Stimulated activated CD8-positive, alpha-beta memory T cell treated with anti-CD3 and anti-CD28 coated beads, Interleukin-4, amount 100 ng/mL, for 48 hours (primary cell): ENCODE measurements at places on chromosomes 11 and 22.

DNA sequence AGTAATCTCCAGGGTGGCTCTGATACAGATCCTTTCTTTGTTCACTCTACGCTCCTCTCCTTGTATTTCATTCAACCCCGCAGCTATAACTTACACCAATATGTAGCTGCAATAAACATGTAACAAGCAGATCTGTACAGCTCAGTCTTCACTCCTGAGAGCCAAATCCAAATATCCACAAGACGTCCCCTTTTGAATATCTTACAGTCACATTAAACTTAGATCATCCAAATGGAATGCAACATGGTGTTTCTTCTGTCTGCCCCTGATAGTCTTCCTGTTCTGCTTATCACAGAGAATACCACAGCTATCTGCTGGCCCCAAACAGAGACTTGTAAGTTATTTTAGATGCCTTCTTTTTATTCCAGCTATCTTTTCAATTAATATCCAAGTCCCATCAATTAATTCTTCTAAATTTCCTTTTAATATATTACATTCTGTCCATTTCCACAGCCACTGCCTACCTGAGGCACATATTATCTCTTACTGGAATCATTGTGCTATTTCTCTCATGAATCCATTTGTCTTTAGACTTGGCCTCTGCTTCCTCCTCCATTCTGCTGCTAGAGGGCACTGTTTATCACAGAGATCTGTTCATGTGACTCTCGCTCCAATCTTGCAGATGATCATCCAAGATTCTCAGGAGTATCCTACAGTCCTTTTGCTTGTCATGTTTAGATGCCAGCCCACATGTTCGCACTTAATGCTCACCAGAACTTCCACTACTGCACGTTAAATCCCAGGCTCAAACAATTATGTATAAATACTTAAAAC, 908.6 kb downstream of the NTM start:
- DNase-seq, result no peak

DNA sequence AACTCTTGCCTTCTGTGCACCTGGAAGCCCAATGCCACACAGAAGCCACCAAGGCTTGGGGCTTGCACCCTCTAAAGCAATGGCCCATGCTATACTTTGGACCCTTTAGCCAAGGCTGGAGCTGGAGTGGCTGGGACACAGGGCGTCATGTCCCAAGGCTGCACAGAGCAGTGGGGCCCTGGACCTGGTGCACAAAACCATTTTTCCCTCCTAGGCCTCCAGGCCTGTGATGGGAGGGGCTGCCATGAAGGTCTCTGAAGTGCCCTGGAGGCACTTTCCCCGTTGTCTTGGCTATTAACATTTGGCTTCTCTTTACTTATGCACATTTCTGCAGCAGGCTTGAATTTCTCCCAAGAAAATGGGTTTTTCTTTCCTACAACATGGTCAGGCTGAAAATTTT, 20.6 kb upstream of the TMEM45B start:
- DNase-seq, result no peak

GRCh38 chr11:76023236-76024068, 182.8 kb downstream of the WNT11 start:
- DNase-seq, result no peak

DNA sequence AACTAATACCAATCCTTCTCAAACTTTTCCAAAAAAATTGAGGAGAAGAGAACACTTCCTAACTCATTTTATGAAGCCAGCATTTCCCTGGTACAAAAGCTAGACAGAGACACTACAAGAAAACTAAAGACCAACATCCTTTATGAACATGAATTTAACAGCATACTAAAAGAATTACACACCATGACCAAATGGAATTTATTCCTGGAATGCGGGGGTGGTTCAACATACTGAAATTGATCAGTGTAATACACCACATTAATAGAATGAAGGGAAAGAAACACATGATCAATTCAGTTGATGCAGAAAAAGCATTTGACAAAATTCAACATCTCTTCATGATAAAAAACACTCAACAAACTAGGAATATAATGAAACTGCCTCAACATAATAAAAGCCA, 148.1 kb downstream of the WNT7B start:
- DNase-seq, result no peak

- DNase-seq, result no peak
These were observed 8.5 kb downstream of the ADORA2A start for GRCh38 chr22:24435861-24436371.

DNA sequence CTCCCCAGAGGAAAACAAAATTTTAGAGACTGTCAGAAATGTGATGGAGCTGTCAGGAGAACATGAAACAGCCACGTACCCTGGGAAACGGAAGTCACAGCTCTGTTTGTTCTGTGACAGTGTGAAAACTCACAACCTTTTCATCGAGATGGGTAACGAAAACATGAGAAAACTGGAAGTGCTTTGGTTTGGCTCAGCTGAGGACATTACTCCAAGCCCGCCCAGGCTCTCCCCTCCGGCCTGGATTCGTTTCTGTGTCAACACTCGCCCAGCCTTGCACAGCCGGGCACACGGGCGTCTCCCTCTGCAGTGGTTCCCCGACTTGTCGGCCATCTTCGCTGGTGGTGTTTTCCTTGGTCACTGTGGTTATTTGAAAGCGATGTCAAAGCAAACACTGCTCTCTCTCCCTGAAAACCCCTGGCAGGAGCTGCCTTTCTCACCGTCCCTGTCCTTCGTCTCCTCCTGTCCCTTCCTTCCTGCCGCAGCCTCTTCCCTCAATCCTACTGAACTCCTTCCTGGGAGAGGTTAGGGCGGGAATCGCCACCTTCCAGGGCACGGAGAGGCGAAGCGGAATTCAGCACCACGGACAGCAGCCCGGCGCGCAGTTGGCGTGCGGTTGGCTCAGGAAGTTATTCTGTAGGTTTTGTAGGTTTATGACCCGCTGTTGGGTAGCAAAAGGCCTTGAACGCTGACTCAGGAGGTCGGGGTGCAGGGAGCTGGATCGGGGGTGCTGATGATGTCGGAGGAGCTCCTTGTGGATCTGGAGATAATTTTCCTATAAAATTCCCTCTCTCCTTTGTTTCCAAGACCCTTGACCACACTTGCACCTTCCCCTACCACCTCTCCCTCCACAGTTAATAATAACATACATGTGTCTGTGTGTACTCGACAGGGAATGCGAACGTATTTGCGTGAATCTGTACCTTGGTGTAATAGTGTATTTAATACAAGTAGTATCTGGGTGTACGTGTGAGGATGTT, 13.1 kb upstream of the RPS19BP1 start:
- DNase-seq, result peak; percentile 85

DNA sequence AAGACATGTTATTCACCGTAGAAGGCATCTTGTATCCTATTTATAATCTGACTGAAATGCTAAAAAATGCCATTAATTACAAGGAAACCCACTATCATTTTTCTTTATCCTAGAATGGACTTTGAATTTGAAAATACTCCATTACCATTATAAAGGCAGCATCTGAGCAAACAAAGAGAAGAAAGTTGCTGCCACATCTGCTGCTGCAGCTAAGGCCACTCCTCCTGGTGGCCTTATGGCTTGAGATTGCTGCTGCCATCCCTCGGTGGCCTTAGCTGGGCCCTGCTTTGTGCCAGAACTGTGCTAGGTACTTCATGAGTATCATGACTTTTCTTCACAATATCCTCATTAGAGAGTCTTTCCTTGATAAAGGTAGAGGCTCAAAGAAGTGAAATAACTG, 1210.1 kb upstream of the TENM4 start:
- DNase-seq, result no peak

DNA sequence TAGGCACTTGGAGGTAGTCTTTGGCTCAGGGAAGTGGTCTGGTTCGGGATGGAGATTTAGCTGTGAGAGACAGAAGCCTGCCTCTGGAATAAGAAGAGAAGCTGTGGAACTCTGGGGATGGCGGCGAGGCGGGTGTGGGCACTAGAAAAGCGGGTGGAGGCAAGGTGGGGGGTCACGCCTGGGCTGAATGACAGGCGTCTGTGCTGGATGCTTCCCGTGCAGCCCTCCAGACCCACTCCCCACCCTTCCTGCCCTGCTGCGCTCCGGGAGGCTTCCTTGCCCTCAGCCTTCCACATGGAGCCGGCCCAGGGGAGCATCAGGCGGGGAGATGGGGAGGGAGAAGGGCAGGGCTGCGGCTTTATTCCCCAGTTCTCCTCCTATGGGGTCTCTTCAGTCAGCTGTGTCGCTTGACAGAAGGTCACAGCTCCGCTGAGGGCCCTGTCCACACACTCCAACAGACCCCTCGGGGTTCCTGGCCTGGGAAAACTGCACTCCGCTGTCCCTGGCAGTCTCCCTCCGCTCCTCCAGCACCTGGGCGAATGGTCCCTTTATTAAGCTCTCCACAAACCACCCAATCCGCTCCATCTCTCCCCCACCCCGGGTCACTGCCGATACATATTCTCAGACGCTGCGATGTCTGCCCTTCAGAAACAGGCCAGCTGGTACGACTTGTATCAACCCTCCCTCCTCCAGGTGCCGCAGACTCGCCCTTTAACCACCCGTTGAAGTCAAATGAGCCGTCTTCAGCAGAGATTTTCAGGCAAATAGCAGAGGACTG, 6.2 kb downstream of the DNAJB13 start:
- no peak for DNase-seq

GRCh38 chr11:83166193-83166866, 9.4 kb downstream of the PCF11 start:
- no peak for DNase-seq
